ENCODE measurements at places on chromosomes 12 and 14.

GRCh38 chr14:54087376-54087775 is 130.8 kb upstream of the BMP4 start:
- no peak for DNase-seq

- no peak for DNase-seq
Measured at GRCh38 chr12:51082561-51083125, 753 bp downstream of the CSRNP2 start.

DNA sequence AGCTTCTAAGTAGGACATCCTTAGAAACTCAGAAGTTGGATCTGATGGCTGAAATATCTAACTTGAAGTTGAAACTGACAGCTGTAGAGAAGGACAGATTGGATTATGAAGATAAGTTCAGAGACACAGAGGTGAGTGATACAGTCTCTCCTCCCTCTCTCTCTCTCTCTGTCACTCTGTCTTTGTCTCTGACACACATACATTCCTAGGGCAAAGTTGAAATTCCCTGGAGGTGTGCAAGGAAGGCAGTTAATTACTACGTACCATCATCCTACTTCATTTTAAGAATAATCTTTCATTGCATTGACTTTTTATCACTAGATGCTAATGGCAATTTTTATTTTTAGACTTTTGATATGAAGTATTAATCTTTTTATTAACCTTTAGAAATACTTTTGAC is 46.2 kb upstream of the REP15 start:
- DNase-seq = no peak

GRCh38 chr14:63435838-63436237 is 107.3 kb downstream of the PPP2R5E start:
- no peak for DNase-seq

DNA sequence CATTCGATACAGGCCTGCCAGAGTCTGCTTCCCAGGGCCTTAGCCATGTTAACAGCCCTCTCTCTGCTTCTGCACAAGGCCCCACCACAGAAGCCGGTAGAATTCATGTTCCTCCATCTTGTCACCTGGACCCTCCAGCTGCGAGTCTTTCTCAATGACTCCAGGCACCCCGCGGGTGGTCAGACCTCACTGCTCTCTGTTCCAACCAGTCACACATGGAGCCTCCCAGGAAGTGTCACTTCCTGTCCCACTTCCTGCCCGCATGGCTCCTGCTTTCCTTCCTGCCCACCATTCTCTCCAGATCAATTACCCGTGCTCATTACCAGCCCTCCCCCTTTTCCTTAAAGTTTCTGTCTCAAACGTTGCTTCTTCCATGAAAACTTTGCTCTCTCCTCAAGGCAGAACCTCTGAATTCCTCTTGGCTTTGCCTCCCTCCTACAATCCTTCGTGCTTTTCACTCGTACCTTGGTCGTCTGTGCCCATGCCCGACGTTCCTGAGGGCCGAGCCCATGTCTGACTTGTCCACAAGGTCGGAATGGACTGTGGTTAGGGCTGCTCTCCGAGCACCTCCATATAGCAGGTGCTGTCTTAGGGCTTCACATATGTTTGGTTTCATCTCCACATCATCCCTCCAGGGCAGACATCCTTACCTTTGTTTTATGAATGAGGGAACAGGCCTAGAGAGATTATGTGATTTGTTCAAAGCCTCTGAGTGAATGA is 172.1 kb downstream of the TSPAN9 start:
- DNase-seq = no peak

- DNase-seq = no peak
Measured at GRCh38 chr12:112029301-112029700, 16.1 kb downstream of the ERP29 start.

DNA sequence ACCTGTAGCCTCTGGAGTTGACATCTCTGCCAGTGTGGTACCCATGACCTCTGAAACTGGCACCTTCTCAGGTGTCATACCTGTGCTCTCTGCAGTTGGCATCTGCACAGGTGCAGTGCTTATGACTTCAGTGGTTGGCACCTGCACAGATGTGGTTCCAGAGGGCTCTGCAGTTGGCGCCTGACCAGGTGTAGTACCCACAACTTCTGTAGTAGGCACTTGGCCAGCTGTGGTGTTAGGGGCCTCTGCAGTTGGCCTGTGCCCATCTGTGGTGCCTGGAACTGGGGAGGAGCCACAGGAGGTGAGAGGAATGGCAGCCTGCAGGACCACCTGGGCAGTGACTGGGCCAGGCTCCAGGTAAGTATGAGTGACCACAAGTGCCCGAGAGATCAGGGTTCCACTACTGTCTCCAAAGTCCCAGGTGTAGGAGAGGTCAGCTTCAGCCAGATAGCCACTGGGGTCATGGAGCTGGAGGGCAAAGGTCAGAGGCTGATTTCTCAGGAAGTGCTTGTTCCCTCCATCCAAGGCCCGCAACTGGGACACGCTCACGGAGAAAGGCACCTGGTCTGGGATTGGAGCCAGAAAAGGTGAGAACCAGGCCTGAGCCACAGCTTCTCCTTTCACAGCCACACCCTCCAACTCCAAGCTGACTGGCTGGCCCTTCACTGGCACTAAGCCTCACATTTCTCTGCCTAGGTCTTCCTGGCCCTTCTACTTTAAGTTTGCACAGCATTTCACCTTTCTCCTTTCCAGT is 8.6 kb downstream of the PMEL start:
- DNase-seq = no peak

- DNase-seq = no peak
Measured at GRCh38 chr14:91005716-91006115, 54.7 kb downstream of the RPS6KA5 start.

DNA sequence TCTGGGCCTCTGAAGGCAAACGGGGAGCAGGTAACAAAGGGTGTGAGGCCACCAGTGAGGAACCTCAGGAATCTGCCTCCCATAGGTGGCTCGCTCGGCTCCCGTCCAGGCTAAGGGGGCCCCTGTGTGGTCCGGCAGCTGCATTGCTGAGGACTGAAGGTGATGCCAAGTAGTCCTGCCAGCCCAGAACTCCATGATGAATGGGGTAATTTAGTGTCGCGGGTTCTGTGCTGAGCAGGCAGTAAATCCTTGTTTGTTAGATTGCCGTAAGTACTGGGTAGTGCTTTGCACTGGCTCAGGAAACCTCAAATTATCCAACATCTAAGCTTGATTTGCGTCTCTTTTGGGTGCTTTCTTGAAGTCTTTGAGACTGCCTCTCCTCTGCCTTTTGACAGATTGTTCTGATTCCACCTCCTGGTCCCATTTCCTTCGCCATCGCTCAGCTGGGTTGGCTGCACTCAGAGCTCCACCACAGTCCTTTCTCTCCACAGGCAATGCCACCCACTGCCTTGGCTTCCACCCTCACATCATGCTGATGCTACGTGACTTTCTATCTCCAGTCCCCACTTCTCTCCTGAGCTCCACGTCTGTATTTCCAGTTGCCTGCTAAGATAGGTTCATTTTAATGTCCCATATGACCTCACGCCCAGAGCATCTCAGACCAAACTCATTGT is 392.0 kb downstream of the FUT8 start:
- DNase-seq = no peak

GRCh38 chr12:77035226-77035625 is 30.1 kb downstream of the E2F7 start:
- no peak for DNase-seq

DNA sequence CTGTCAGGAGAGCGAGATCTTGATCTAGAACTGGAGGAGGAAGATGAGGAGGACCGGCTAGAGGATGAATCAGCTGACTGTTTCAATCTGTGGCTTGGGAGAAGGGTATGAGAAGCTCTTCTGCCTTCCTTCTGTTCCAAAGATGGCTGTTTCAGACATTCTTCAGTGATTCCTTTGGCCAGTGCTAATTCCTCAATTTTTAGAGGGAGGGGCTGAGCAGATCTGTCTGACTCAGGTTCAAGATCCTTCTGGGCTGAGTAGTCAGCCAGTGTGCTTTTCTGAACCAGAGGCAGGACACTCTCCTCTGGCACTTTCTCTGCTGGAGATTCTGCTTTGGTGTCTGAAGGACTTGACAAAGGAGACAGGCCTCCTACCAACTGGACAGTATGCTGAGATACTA is 15.2 kb downstream of the ACIN1 start:
- no peak for DNase-seq

DNA sequence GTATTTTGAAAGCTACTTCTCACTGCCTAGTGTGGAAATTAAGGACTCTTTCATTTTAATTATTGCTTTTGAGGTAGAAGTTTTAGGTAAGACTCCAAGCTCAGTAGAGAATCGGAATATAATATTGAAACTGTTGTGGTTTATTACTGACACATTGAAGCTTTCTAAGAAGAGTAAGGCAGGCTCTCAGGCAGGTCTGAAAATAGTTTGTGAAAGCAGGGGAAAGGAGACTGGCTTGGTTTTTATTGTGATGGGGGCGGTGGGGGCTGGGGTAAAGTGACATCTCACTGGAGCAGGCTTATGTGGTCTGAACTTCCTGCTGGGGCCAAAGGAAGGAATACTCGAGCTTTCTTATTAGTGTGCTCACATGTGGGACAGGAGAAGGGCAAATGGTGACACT is 79.5 kb downstream of the OTOGL start:
- DNase-seq = no peak

GRCh38 chr12:11264501-11264900 is 5.0 kb downstream of the PRB3 start:
- DNase-seq = no peak

GRCh38 chr12:132746613-132747012 is 15.0 kb downstream of the ANKLE2 start:
- no peak for DNase-seq

- no peak for DNase-seq
Measured at GRCh38 chr12:102484428-102484958, 4.1 kb upstream of the IGF1 start.

- DNase-seq = no peak
Measured at GRCh38 chr14:35551081-35551480, 17.1 kb downstream of the INSM2 start.

DNA sequence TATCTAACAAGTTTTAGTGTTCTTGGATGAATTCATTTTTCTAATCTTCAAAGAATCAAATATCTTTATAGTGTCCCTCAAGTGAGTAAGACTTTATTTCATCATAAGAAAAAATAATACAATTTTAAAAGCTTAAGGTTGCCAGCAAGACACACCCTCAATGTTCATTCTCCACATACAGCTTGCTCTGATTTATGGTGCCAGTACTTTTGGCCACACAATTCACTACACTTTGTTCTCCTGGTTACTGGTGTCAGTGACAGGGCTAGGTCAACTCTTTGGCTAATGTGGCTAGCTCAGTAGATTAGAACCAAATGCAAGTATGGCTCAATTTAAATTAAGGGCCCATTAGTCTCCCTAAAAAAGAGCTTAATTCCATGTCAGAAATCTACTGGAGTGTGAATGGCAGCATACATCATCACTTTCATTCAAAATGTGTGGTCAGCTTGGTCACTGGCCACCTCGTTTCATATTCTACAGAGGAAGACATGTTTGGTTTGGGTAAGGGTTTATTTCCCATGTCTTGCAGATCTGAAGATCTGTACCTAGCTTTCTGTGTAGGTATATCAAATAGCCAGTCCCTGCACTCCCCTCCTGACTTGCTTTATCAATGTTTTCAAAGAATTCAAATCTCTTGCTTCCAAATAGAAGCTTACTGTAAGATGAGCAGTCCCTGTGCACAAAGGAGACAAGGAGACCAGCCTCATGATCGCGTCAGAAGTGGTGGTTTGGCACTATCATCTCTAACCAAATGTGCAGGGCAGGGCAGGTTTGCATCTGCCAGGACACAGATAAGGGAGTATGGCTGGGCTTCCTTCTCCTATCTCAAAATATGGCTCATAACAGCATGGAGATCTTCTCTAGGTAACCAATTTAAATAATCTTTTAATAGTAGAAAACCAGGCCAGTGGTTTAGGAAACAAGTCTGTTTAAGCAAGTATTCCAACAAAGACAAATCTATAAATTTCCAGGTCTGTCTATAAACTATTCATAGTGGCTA is 31.3 kb downstream of the HECTD4 start:
- DNase-seq = no peak

- DNase-seq = no peak
Measured at GRCh38 chr12:58142991-58143390, 201.6 kb downstream of the ATP23 start.

- no peak for DNase-seq
Measured at GRCh38 chr12:53989227-53990113, 4.5 kb downstream of the HOXC10 start.

DNA sequence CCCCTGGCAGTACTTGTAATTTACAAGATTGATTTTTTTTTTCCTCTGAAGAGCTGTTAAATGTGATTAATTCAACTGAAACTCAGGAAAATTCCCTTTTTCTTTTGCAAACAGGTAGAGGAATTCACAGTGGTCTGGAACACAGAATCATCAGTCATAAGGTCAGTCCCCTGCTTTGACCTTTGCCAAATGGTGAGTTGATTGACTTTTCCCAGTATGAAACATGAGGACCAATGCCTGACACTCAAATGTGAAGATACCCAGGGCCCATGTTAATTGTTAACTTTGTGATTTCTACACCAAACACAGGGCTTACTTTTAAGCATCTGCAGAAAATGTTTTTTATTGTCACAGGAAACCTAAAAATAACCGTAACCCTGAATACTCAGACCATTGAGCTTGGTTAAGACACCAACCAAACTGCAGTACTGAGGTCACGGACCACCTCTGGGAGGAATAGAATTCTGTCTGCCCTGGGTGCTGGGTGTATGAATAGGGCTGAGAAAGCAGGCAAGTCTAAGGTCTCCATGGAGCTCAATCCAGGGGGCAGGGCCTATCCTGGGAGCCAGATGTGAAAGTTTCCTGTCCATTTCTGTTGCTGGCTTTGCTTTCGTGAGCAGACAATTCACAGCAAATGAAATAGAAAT is 192.4 kb downstream of the TMX1 start:
- DNase-seq = no peak

DNA sequence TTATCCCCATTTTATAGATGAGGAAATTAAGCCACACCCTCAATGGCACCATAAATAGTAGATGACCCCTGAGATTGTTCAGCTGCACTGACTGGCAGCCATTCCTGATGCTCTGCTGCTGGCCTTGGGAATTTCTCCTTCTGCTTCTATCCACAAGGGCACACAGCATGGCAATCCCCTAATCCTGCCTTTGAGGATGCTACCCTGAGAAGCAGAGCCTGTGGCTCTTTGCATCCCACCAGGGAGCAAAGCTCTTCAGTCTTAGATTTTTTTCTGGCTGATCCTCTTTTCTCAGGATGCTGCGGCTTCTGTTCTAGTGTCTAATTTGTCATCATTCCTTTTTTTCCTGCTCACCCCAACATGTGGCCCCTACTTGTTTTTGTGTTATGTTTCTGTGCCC is 114.8 kb downstream of the TMX1 start:
- DNase-seq = no peak

DNA sequence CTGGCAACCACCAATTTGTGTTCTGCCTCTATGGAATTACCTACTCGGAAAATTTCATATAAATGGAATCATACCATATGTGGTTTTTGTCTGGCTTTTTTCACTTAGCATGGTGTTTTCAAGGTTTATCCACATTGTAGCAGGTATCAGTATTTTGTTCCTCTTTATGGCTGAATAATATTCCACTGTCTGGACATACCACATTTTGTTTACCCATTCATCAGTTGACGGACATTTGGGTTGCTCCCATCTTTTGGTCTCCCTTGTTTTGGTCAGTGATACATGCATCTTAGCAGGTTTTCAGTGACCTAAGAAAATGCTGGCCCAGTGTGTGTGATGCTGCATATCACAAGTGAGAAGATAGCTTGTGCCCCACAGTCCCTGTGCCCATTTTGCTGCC is 21.2 kb downstream of the CALM1 start:
- no peak for DNase-seq
